Mesothelial cell of epicardium (in vitro differentiated cells): ENCODE measurements at places on chromosomes 3 and 15.

DNA sequence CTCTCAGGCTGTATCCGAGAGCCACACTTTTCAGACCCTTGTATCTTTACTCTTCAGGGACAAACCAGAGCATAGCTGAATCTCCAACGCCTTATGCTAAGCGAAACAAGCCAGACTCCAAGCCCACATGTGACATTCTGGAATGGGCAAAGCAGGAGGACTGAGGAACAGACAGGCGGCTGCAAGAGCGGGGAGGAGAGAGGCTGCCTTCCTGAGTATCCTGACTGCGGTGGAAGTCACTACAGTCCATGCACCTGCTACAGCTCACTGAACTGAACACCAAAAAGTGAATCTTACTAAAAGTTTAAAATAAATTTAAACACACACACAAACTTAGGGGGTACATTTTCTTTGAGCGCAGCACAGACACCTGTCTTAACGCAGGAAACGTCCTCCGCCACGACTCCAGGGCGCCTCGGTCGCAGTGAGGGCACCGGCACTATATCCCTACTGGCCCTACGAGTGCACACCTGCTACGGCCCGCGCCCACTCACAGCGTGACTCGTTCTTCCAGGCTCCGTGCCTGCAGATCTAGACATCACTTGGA, 1.4 kb downstream of the CYFIP1 start:
- H3K36me3 ChIP-seq, result no peaks in the 10 kb centered on the region
- no peaks in the 10 kb centered on the region for H3K27me3 ChIP-seq
- no peak for DNase-seq
- H3K4me1 ChIP-seq, result peaks cover 13% of the 10 kb centered on the region
- peak overlapping the region; percentile 94 for H3K27ac ChIP-seq

GRCh38 chr15:39869254-39869653, 50.8 kb downstream of the GPR176 start:
- DNase-seq, result no peak
- H3K36me3 ChIP-seq, result no peaks in the 10 kb centered on the region
- H3K27me3 ChIP-seq, result no peaks in the 10 kb centered on the region
- no peak overlapping the region for H3K27ac ChIP-seq

DNA sequence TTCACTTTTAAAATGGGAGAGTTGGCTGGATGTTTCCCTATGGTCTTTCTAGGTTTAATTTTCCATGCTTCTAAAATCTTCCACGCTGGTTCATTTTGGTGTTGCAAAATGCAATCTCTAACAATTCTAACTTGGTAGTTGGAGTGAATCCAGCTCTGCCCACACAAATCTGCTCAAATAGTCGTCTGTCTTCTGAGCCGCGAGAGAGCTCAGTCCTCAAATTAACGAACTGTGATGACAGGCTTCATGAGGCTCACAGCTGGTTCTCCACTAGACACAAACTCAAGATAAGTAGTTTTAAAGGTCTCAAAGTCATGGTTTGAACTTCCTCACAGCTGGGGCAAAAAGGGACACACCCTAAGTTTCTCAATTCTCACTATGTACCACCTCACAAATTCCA, 178.6 kb upstream of the LYSMD4 start:
- no peak for DNase-seq
- H3K4me1 ChIP-seq, result peaks cover 33% of the 10 kb centered on the region
- no peak overlapping the region for H3K27ac ChIP-seq
- H3K4me3 ChIP-seq, result no peak overlapping the region

DNA sequence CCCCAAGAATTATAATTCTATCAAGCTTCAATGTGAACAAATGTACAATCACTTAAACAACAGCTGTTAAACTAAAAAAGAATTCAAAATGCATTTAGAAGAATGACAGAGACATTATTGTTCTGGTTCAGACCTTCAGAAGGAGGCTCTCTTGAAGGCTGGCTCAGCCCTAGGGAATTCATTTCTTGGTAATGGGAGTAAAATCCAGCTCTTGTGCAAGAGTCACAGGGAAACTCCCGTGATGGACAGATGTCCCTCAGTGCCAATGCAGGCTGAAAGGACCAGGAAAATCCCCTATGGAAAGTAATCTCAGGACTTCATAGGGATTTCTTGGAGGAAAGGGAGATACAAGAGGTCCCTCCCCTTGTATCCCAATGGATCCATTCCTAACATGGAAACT, 149.9 kb upstream of the STT3B start:
- no peak for DNase-seq
- no peaks in the 10 kb centered on the region for H3K4me1 ChIP-seq
- no peak overlapping the region for H3K27ac ChIP-seq
- no peak overlapping the region for H3K4me3 ChIP-seq
- no peaks in the 10 kb centered on the region for H3K27me3 ChIP-seq
- H3K36me3 ChIP-seq, result peaks cover 9% of the 10 kb centered on the region

- no peak overlapping the region for H3K27ac ChIP-seq
- H3K4me1 ChIP-seq, result peaks cover 19% of the 10 kb centered on the region
- no peak overlapping the region for H3K4me3 ChIP-seq
- H3K36me3 ChIP-seq, result no peaks in the 10 kb centered on the region
- no peaks in the 10 kb centered on the region for H3K27me3 ChIP-seq
Observed at GRCh38 chr15:39735120-39735717, 47.4 kb downstream of the FSIP1 start.

DNA sequence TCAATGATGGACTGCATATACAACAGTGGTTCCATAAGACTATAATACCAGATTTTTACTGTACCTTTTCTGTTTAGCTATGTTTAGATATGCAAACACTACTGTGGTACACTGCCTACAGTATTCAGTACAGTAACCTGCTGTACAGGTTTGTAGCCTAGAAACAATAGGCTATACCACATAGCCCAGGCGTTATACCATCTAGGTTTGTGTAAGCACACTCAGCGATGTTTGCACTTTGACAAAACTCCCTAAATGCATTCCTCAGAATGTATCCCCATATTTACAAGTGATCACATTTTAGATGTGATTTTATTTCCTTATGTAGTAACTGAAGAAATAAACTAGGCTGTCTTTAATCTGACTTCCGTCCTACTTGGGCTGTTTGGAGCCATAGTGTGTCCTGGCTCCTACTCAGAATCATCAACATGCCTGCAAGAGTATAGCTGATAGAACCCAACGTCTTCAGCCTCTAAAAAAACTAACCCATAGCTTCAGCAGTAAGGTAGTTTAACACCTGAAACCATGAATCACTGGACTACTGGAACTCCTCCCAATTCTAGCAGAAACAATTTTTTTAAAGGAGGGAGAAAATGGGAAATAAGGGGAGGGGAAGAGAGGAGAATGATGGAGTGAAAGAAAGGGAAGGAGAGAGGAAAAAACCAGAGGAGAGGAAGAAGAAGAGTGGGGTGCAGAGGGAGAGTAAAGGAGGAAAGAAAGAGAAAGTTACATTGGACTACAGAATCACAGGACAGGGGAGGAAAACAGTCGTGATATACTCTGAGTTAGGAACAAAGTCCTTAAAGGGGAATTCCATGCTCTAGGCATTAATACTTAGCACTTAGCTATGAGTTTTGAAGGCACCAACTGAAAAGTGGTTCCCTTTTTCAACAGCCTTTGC, 67.7 kb upstream of the PLXND1 start:
- H3K27ac ChIP-seq, result peak overlapping the region; percentile 48
- H3K36me3 ChIP-seq, result peaks cover 13% of the 10 kb centered on the region
- H3K27me3 ChIP-seq, result no peaks in the 10 kb centered on the region
- no peak for DNase-seq
- no peak overlapping the region for H3K4me3 ChIP-seq

- no peak overlapping the region for H3K4me3 ChIP-seq
- H3K27ac ChIP-seq, result no peak overlapping the region
- H3K36me3 ChIP-seq, result no peaks in the 10 kb centered on the region
- peaks cover 20% of the 10 kb centered on the region for H3K4me1 ChIP-seq
- no peak for DNase-seq
- H3K27me3 ChIP-seq, result peaks cover 14% of the 10 kb centered on the region
Observed at GRCh38 chr3:107894998-107895397, 195.8 kb downstream of the CD47 start.

DNA sequence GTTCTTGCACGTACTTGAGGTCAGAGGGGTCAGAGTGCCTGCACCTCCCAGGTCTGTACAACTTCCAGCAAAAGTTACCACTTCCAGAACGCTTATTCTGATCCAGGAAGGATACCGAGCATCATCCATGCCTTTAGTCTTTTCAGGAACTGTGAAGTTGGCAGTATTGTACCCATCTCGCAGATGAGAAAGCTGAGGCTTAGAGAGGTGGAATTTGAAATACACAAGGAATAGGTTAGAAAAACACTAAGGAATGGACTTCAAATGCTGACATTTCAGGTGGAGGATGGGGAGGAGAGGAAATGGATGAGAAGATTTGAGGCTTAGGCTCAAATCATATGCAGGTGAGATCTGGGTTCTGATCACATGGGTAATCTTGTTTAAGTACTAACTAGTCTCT, 11.2 kb downstream of the ESYT3 start:
- no peak overlapping the region for H3K27ac ChIP-seq
- H3K4me1 ChIP-seq, result peaks cover 19% of the 10 kb centered on the region
- no peaks in the 10 kb centered on the region for H3K27me3 ChIP-seq
- no peak for DNase-seq

DNA sequence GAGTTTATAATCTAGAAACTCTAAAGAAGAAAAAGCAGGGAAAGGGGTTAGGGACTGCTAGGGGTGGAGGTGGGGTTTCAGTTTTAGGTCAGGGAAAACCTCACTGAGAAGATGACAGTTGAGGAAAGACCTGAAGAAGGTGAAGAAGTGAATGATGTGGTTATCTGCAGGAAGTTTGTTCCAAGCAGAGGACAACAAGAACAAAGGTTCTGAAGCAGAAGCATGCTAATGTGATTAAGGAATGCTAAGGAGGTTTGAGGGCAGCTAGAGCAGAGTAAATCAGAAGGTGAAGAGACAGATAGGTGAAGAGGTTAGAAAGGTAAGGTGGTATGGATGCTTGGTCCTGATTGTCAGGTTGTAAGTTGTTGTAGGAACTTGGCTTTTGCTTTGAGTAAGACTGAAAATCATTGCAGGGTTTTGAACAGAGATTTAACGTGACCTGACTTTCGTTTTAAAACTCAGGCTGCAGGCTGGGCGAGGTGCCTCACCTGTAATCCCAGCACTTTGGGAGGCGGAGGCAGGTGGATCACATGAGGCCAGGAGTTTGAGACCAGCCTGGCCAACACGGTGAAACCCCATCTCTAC, 8.6 kb downstream of the OXSR1 start:
- peaks cover 2% of the 10 kb centered on the region for H3K36me3 ChIP-seq
- H3K27me3 ChIP-seq, result no peaks in the 10 kb centered on the region
- H3K27ac ChIP-seq, result no peak overlapping the region
- H3K4me1 ChIP-seq, result peaks cover 9% of the 10 kb centered on the region
- no peak for DNase-seq

DNA sequence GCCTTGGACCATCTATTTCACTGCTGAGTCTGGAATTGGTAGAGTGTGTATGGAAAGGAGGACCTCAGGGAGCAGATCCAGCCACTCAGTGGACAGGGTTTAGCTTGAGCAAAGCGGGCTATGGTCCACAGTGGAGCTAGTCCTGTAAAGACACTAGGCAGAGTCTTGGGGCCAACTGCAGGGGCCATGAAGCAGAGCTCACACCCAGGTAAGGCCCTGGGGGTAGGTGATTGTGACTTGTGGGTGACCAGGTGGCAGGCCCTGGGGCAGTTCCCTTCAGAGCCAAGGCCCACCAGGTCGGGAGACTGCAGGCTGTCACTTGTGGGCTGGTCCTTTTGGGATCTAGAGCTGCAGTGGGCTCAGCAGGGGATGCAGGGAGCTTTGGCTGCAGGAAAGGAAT, 80.8 kb upstream of the EPHB3 start:
- no peak for DNase-seq
- H3K4me1 ChIP-seq, result peaks cover 5% of the 10 kb centered on the region
- no peak overlapping the region for H3K4me3 ChIP-seq
- no peaks in the 10 kb centered on the region for H3K36me3 ChIP-seq

- no peak for DNase-seq
- H3K4me3 ChIP-seq, result peak overlapping the region; percentile 74
- peaks cover 53% of the 10 kb centered on the region for H3K4me1 ChIP-seq
- H3K27me3 ChIP-seq, result no peaks in the 10 kb centered on the region
- H3K27ac ChIP-seq, result peak overlapping the region; percentile 67
Observed at GRCh38 chr3:150412561-150413231, 4.6 kb downstream of the TSC22D2 start.

DNA sequence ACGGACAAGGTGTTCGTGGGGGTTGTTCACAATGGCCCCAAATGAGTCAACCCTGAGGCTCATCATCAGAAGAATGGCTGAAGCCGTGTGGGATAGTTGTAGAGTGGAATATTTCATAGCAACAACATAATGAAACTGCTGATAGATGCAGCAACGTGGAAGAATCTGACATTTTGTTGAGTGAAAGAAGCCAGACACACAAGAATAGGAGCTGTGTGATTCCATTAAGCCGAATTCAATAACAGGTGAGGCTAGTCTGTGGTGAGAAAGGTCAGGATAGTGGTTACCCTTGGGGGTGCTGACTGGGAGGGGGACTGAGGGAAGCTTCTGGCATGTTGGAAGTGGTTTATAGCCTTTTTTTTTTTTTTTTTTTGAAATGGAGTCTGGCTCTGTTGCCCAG, 144.0 kb downstream of the SMAD6 start:
- no peak for DNase-seq
- peak overlapping the region; percentile 94 for H3K27ac ChIP-seq
- H3K36me3 ChIP-seq, result no peaks in the 10 kb centered on the region
- peaks cover 76% of the 10 kb centered on the region for H3K4me1 ChIP-seq
- H3K4me3 ChIP-seq, result no peak overlapping the region
- no peaks in the 10 kb centered on the region for H3K27me3 ChIP-seq

GRCh38 chr3:149009732-149010131, 18.4 kb downstream of the GYG1 start:
- H3K36me3 ChIP-seq, result peaks cover 21% of the 10 kb centered on the region
- H3K27me3 ChIP-seq, result no peaks in the 10 kb centered on the region
- H3K4me1 ChIP-seq, result peaks cover 5% of the 10 kb centered on the region
- no peak overlapping the region for H3K27ac ChIP-seq
- no peak for DNase-seq

DNA sequence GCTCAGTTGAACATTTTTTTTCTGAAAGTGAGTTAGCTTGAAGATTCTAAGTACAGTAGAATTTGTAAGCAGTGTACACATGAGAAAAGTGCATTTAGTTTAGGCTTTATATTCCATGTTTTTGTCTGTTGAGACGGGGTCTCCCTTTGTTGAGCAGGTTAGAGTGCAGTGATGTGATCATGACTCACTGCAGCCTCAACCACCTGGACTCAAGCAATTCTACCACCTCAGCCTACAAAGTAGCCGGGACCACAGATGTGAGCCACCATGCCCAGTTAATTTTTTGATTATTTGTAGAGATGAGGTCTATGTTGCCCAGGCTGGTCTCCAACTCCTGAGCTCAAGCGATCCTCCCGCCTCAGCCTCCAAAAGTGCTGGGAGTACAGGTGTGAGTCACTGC, 5.3 kb upstream of the CSNK1G1 start:
- DNase-seq, result no peak
- H3K4me1 ChIP-seq, result peaks cover 4% of the 10 kb centered on the region
- peaks cover 2% of the 10 kb centered on the region for H3K36me3 ChIP-seq
- no peak overlapping the region for H3K27ac ChIP-seq
- H3K4me3 ChIP-seq, result no peak overlapping the region

- H3K4me3 ChIP-seq, result no peak overlapping the region
- no peaks in the 10 kb centered on the region for H3K36me3 ChIP-seq
- H3K27me3 ChIP-seq, result no peaks in the 10 kb centered on the region
Observed at GRCh38 chr3:111246967-111247760, 175.5 kb downstream of the NECTIN3 start.

- no peaks in the 10 kb centered on the region for H3K27me3 ChIP-seq
- peaks cover 18% of the 10 kb centered on the region for H3K4me1 ChIP-seq
- no peak overlapping the region for H3K4me3 ChIP-seq
- peaks cover 13% of the 10 kb centered on the region for H3K36me3 ChIP-seq
Observed at GRCh38 chr3:50256978-50257890, 11.7 kb upstream of the SEMA3B start.

- no peak overlapping the region for H3K27ac ChIP-seq
- H3K4me1 ChIP-seq, result peaks cover 14% of the 10 kb centered on the region
- H3K4me3 ChIP-seq, result no peak overlapping the region
- DNase-seq, result no peak
- peaks cover 4% of the 10 kb centered on the region for H3K27me3 ChIP-seq
Observed at GRCh38 chr3:94887065-94887464, 824.2 kb downstream of the NSUN3 start.
